ENCODE measurements at places on chromosomes 3 and 15.
A peak's percentile ranks its signal among the peaks of the same experiment; 100 is the strongest.

DNA sequence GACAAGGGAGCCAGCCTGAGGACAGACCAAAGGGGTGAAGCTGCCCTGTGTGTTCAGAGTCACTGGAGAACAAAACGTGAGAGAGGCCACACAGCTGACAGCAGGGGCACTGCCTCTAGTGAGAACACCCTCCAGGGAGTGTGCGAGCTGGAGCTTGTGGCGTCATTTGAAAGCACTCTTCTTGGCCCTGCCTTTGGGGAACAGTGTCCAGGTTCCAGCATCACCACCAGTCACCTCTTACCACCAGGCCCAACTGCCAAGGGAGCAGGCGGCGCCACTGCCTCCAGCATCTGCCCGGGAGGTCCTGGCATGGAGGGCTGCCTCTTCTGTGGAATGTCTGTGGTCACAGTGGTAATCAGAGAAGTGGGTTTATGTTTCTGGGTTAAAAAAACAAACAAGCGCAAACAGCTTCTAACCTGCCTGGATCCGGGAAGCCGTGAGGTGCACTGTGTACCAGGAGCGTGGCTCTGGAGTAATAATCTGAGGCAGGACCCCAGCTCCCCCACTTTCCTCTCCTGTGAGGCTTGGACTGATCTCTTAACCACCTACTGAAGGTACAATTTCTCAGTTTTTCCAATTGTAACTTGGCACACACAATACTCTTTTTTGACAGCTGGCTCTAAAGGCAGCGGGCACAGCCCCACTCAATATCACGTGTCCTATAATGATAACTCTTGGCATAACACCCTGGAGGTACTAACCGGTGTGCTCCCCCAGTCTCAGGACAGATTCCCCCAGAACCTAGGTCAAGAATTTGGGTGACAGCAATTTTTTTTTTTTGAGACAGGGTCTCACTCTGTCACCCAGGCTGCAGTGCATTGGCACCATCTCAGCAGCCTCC, 32.2 kb upstream of the CDCP1 start:
- no peak for DNase-seq

DNA sequence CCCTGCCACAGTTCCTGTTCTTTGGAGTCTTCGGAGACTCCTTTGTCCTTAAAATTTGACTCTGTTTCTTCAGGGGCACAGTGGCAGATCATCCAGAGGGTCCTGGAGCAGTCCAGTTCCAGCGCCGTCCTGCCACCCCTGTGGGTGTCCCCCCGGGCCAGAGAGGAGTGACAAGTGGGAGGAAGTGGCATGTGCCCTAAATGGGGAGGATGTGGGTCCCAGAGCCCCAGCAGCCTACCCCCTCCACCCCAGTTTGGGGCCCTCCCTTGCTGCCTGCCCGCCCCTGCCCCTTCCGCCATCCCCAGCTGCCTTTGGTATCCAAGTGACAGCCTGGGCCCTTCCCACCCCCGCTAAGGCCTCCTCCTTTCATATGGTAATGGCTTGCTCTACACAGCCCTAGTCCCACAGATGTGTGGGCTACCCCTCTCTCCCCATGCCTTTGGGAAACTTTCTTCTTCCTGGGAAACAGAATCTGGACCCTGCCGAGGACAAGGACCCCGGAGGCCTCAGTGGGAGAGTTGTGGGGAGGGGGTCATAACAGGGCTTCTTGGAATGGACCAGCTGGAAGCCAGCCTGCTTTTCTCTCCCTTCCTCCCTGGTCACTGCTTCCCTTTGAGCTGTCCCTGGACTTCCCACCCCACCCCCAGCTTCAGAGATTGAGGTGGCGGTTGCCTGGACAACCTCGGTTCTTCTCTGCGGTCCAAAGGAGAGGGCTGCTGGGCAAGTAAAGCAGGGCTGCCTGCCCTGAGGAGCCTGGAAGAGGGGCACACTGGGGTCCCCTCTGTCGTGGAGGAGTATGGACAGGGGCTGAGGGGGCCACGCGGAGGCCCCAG, 43.2 kb downstream of the KLHL25 start:
- no peak for DNase-seq

DNA sequence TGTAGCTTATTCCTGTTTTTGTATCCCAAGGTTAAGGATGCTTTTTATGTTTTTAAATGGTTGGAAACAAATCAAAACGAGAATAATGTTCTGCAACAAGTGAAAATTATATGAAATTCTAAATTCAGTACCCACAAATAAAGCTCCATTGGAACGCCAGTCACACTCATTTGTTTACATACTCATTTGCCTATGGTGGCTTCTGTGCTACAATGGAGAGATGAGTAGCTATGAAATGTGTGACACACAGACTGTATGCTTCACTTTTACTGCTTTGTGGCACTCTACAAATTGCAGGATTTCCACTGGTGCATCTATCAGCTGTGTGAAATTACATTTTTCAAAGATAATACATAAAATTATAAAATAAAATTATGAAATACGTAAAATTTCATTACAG, 112.2 kb upstream of the TSPAN3 start:
- DNase-seq: no peak

GRCh38 chr3:171250444-171250843, 209.8 kb downstream of the TNIK start:
- DNase-seq: no peak

- no peak for DNase-seq
These were observed 6.8 kb upstream of the MFSD1 start for GRCh38 chr3:158794936-158795518.

- peak; percentile 10 for DNase-seq
These were observed 145.2 kb downstream of the ZIC1 start for GRCh38 chr3:147554332-147554731.

DNA sequence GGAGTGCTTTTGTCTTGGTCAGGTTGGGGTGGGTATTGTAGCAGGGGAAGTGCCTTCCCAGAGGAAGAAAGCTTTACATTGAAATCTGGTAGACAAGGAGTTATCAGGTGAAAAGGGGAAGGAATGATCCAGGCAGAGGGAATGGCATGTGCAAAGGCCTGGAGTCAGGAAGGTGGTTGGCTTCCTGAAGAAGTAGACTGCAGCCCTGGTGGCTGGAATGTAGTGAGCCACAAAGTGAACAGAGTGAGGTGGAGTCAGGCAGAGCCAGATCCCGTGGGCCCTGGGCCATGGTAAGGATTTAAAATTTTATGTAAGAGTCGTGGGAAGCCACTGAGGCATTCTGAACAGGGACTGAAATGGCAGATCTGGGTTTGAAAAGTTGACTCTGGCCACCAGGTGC, 58.3 kb downstream of the RAB11A start:
- no peak for DNase-seq

DNA sequence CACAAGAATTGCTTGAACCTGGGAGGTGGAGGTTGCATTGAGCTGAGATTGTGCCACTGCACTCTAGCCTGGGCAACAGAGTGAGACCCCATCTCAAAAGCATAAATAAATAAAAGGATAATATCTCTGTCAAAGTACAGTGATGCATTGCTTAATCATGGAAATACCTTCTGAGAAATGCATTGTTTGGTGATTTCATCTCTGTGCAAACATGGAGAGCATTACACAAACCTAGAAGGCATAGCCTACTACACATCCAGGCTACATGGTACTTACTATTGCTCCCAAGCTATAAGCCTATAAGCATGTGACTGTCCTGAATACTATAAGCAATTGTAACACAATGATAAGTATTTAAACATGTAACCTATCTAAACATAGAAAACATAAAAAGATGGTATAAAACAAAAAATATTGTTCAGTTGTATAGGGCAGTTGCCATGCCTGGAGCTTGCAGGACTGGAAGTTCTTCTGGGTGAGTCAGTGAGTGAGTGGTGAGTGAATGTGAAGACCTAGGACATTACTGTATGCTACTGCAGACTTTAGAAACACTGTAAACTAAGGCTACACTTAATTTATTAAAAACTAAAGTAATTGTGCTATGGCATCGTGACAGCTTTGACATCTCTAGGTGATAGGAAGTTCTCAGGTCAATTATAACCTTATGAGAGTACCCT, 93.6 kb upstream of the SNRPN start:
- no peak for DNase-seq

DNA sequence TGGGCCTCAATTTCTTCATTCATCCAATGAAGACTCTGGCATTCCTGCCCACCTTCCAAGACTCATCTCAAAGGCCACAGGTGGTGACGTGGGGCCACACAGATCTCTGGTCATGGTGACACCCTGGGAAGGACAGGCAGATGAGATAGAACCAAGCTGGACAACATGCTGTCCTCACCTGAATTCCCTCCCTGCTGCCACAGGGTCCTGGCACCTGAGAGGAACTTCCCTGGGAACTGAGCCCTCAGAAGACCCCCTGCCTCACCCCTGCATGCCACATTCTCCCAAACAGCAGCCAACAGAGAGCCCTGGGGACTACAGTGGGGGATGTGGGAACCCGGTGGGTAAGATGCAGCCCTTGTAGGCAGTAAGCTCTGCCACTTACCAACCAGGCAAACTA, 10.7 kb downstream of the KLF15 start:
- no peak for DNase-seq

- no peak for DNase-seq
These were observed 485.4 kb upstream of the TPRG1 start for GRCh38 chr3:188686324-188686723.

GRCh38 chr15:22263738-22264137, 183.4 kb downstream of the OR4M2 start:
- DNase-seq: no peak

GRCh38 chr3:177437513-177438337, 240.4 kb upstream of the TBL1XR1 start:
- DNase-seq: no peak

DNA sequence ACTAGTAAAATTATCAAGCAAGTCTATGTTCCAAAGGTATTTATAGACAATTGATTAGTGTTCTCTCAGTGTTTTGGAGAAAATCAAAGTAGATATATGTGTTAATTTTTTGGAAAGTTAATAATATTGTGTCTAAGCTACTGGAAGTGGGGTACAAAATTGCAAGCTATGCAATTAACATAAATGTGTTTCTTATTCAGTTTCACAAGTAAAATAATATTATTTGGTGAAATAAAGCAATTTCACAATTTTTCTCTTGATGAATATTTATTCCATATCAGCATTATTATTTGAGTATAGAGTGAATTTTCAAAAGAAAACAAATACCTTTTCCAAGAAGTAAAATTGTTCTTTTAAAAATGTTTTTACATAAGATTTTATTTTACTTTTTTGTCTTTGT, 1047.7 kb downstream of the TBL1XR1 start:
- no peak for DNase-seq

DNA sequence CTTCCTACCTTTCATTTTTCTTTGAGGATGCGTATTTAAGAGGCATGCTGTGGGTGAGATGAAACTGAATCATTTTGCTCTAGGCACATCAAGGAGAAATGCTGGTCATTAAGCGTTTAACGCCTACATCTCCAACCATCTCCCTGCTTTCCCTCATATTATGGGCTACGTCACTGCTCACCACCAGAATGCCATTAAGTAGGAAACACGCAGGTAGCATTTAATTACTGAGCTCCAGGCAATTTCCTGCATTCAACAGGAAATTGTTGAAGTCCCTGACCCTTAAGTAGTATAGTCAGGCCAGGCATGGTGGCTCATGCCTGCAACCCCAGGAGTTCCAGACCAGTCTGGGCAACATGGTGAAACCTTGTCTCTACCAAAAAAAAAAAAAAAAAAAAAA, 66.1 kb downstream of the CHSY1 start:
- DNase-seq: no peak

DNA sequence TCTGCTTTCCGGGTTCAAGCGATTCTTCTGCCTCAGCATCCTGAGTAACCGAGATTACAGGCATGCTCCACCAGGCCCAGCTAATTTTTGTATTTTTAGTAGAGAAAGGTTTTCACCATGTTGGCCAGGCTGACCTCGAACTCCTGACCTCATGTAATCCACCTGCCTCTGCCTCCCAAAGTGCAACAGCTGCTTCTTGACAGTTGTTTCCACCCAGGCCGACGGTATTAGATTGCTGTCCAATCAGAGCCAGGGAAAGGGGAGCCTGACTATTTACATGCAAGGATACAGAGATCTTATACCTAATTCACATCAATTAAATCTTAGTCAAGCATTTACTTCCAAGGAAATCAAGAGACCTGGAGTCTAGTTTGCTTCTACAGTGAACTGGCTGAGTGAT, 4.0 kb upstream of the CAPN3 start:
- DNase-seq: no peak

DNA sequence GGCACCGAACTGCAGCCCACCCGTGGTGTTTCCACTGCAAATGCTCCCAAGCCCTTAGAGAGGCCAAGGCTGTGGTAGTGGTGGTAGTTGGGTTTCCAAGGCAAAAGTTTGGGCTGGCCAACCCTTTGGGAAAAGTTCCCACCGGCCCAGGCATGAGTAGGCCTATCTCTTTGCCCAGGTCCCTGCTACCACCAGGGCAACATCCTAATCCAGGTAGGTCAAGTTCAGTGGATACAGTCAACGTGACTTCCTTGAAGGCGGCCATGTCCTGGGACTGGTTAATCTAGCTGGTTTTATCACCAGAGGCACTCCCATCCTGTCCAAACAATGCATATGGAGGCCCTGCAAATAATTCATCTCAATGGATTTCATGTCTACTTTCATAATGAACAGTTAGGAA, 1.6 kb upstream of the ONECUT1 start:
- DNase-seq: no peak

DNA sequence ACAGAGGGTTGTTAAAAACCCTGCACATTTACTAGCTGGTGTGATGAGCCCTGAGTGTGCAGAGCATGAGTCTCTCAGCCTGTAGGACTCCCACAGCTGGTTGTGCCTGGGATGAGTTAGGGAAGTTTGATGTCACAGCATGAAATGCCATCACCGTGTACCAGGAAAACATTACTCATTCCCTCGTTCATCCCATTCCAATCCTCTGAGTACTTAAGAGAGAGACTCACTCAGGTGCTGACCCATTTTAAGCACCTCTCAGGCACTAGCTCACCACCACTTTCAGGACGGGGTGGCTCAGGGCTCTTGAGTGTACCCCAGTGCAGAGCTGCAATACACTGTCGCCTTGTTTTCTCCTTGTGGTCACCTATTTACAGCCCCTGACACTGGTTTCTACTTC, 18.7 kb downstream of the MGLL start:
- no peak for DNase-seq

GRCh38 chr15:97528238-97528637, 432.3 kb upstream of the ARRDC4 start:
- no peak for DNase-seq

DNA sequence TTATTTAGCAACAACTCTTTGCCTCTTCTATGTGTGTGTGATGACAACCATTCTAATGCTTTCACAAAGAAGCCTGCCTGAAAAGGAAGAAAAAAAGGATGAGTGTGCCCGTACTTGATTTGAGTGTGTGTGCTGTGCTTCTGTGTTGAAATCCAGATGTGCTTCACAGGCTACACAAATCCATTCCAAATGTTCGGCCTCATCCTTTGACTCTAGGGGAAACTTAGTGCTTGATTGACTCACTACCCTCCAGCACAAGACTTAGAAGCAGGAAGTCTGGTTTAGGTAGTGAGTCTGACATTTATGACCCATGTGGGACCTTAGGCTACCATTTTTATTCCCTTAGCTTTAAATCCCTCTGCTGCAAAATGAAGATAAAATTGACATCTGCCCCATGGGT, 108.8 kb upstream of the PLAAT1 start:
- no peak for DNase-seq

DNA sequence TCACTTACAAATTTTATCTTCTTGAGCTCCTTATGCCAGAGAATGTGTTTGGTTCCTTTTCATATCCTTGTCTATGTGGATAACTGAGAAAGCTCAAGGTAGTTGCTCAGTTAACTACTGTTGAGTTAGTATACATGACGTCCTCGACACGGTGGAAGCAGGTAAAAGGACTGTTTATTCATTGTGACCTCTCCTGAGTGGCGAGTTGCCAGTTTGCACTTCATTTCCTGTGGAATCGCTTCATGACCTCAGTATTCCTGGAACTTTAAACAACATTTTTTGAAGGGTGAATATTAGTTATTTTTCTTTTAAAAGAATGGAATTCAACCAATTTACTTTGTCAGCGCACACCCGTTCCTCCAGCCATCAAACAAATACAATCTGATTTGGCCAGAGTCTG, 1.2 kb upstream of the TPRG1 start:
- DNase-seq: no peak
